ENCODE measurements at places on chromosomes 7 and 10.

DNA sequence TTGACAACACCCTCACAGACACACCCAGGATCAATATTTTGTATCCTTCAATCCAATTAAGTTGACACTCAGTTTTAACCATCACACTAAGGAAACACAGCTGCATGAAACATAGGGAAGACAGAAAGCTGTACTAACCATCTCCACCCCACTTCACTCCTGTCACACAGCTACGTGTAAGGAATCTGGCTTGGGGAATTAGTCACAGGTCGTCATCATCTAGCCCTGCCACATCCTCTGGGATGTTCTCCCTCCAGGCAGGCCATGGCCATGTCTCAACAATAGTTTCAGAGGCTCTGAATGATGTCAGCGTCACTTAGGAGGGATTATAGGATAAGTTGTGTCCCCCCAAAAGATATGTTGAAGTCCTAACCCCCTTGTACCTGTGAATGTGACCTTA lies 10.8 kb upstream of the SEMA3C start:
- DNase-seq = no peak

- no peak for DNase-seq
Observed at GRCh38 chr10:106873770-106874603, 290.5 kb downstream of the SORCS1 start.

GRCh38 chr10:80938903-80939302 lies 401.2 kb downstream of the SH2D4B start:
- no peak for DNase-seq

- DNase-seq = no peak
Observed at GRCh38 chr10:61732629-61733278, 70.0 kb downstream of the CABCOCO1 start.

DNA sequence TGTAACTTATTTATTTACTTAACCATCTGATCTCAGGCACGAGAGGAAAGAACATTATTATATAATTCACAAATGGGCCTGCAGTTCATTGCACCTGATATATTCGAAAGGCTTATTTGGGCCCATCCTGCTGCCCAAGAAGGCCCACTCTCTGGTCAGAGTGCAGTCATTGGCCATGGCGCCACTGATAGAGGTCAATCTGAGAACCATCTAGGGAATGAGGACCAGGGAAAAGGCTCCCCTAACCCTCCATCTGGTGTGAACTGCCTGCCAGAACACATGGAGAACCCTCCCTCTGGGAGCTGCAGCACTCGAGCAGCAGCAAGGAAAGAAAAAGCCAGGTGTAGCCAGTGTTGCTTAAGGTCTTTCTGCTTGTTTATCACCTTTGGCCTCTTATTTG lies 136.6 kb downstream of the REEP3 start:
- no peak for DNase-seq

DNA sequence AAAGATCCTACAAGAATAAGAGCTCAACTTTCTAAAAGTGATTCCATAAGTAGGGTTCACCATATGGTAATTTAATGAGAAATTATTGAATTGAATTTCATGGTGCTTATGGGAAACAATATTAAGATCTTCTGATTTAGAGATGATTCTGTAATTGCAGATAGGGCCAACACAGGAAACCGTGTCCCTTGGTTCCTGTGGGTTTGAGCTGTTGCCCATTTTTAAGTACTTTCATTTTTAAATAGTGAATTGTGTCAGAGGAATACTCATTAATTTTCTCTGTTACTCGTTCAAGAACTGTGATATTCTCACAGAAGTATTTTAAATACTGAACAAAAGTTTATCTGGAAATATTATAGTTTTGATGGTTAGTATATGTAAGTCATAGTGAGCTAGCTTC lies 129.2 kb downstream of the SRI start:
- DNase-seq = no peak

DNA sequence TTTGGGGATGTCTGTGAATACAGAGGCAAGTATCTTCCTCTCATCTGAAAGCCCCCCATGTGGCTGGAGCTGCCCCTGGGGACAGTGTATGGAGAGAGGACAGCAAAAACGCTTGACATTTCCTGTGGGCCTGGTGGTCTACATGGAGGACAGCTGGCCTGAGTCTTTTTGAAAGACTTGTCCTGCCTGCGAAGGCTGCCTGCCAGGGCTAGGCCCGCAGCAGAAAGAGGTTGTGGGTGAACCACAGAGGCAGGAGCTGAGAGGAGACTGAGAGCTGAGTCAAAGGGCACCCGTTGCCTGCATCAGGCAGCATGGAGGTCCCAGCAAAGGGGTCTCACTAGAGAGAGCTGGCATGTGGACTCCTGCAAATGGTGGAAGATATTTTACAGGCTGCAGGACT lies 66.4 kb downstream of the KAT6B start:
- DNase-seq = no peak

- DNase-seq = no peak
Observed at GRCh38 chr7:7505915-7506314, 29.8 kb downstream of the COL28A1 start.

- no peak for DNase-seq
Observed at GRCh38 chr7:36870625-36871354, 146.5 kb upstream of the AOAH start.

DNA sequence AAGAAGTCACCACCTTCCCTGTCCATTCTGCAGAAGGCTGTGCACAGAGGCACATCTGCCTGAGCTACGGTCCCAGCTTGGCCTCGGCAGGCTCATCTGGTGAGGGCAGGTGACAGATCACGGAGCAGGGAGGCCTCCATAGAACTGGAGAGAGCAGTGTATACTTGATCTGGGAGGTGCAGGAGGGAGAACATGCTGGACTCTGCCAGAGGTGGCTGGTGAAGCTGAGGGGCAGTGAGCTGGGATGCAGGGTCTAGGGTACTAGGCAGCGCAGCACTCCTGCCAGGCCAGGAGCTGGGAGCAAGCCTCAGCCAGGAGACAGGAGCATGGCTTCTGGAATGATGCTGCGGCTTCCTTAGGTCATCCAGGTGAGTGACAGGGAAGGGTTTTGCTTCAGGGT lies 553.0 kb downstream of the TCERG1L start:
- DNase-seq = no peak

- no peak for DNase-seq
Observed at GRCh38 chr7:39529582-39529981, 36.6 kb upstream of the YAE1 start.

DNA sequence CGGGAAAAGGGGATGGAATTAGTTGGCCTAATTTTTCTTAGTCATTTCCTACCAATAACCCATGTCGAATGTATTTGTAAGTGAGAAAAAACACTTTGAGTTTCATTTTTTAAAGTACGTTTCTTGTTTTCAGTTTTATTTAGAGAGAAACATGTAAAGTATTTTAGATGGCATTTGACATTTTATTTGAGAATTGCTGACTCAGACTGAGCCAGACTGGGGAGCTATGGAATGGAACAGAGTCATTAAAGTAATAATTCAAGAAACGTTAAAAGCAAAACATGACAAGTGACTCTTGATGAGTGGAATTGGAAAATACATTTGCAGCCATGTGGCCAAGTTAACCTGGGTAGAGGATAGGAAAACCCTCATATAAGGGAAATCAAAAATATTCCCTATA lies 286.1 kb upstream of the NPSR1 start:
- DNase-seq = no peak

GRCh38 chr7:98282703-98283102 lies 1.2 kb downstream of the BRI3 start:
- no peak for DNase-seq

DNA sequence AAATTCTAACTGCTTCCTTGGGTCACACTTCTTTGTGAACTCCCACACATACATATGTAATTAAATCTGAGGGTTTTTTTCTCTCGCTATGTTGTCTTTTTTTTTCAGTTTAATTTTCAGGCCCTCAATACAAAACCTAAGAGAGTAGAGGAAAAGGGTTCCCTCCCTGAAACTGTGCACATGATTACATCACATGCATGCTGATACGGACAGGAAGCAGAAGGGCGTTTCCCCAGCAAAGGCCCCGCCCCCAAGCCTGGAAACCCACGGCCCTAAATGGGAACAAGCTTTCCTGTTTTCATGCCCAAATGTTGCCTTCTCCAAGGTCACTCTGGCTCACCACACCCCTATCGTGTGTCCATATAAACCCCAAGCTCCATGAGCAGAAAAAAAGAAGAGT lies 115.4 kb downstream of the TEX36 start:
- DNase-seq = no peak

DNA sequence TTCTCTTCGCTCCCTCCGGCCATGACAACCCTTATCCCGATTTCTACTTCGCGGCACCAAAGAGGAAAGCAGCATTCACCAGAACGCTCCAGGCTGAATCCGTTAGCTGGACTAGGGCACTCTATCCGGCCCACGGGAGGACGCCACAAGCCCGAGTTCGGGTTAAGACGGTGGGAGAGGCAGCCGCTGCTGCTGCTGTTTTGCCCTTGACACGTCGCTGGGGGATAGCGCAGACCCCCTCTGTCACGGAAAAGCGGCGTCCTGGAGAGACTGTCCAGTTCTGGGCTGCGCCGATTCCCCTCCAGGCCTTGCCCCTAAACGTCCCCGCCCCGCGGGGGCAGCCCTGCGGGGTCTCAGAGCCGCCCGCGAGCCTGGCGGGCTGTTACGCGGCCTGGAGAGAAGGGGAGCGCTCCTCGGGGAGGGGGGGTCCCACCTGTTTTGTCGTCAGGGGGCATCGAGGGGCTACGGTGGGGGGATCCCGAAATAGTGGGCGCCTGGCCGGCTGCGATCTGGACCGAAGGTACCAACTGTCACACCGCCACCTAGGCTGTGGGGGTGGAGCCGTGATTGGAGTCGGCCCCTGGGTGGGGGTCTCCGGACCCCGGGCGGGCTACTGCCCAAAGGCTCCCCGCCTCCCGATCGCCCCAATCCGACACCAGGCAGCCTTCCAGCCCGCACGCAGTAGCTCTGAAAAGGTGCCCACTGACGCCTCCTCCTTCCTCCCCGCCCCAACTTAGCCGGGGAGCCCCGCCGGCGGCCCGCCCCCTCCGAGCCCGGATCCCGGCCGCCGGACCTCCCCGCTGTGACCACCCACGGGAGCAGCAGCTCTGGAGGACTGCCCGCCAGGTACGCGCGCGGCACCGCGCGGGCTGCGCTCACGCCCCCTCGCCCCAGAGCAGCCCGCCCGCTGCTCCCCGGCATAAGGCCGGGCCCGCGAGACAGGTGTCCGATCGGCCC lies 772 bp downstream of the SGMS1 start:
- peak; percentile 12 for DNase-seq

GRCh38 chr10:86936661-86937501 lies 20.5 kb downstream of the MMRN2 start:
- DNase-seq = no peak

DNA sequence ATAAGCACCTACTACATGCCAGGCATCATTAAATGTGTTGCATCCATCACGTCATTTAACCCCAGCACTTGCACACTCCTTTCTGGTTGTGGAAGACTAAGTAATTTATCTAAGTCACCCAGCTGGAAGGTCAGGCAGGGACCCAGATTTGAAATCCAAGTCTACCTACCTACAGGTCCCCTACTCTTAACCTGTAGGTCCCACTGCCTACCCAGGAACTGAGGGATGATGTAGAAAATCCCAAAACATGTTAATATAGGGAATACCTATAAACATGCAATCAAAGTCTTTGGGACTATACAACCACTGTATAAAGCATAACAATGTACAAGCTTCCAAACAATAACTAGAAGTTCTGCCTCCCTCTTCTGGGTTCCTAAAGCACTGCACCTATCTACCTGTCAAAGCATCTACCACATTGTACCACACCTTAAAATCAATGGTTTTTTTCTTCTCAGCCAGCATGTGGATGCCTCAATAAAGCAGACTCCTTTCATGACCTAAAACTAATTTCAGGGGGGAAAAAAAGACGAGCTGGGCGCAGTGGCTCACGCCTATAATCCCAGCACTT lies 5.6 kb downstream of the IL6 start:
- no peak for DNase-seq

DNA sequence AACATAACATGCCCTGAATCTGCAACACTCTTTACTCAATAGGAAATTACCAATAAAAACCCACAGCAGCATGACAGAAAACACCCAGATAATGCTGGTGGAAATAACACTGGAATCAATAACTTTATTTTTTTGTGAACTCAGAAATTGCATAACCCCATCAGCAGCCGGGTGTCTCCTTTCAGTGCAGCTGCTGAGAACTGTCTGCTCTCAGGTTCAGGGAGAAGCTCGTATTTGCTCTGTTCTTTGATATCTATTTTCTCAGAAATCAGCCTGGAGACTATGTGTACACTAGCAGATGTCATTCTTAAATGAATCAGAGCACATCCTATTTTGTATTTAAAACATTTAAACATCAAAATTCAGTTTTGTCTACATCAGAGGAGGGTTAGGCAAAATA lies 506.0 kb downstream of the POM121L12 start:
- no peak for DNase-seq

DNA sequence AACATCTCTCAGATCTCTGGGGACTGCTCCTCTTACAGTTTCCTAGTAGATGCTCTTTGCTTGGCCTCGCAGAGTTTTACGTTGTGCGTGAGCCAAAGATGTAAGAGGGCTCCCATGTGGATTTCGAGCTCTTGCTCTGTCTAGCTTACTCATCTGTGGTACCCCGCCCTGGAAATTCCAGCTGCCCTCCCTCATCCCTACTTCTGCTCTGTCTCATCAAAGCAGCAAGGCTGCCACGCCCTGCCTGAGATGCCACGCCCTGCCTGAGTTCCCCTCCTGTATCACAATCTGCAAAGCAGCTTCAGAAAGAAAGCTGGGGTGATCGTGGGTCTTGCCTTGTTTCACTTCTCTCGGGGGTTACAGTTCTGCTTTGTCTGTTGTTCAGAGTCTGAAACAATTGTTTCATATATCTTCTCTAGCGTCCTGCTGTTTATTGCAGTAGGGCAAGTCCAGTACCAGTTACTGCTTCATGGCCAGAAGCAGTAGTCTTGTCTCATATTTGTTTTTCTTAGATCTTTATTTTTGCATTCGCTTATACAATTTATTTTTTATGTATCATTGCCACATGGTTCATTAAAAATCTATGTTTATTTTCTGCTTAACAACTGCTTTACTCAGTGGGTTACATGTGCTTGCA lies 36.1 kb upstream of the CCNY start:
- DNase-seq = no peak

GRCh38 chr7:131090188-131090587 lies 237.5 kb upstream of the MKLN1 start:
- DNase-seq = no peak

DNA sequence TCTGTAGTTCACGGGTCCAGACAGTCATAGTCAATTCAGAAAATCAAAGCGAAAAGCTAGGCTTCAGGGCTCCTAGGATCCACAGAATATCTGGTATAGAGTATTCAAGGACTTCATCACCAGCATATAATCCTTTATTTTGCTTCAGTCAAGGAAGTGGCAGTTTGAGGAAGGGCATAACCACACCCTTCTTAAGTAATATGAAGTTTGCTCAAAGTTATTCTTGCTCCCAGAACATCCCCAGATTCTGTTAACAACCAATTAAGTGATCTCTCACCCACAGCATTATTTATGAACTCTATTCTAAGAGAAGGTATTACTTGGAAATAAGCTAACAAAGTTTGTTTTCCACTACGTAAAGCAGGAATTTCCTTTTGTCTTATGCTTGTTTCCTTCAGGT lies 13.2 kb downstream of the CWF19L1 start:
- DNase-seq = no peak

DNA sequence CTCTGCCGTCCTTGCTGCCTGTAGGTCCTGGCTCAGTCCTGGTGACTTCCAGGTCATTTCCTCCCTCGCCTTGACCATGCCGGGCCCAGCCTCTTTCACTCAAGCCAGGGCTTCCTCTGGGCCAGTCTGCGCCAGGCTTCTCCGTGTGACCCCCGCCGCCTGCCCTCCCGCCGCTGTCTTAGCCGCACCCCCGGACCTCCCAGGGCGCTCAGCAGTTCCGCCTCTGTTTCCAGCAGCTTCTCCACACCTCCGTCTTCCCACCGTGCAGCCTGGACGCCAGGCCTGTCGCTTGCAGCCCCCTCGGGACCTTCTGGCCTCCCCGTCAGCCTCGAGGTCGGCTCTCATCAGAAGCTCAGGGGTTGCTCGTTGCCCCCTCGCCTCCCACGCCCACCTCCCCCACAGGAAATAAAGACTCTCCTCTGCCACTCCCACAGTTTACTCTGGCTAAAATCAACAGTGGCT lies 123.0 kb upstream of the FZD8 start:
- no peak for DNase-seq

Data from HuH-7 (cell line).